Sciatic nerve (tissue), 2 donors: ENCODE measurements at places on chromosomes 11 and 22. TPM values are rescaled to one million over a fixed set of nuclear protein-coding genes. Genes with fewer than 3 reads are reported as not detected.

- no peak for DNase-seq
Observed at GRCh38 chr11:64804346-64805210, 1.6 kb upstream of the MAP4K2 start.

GRCh38 chr22:37126882-37127281, 17.4 kb upstream of the TMPRSS6 start:
- DNase-seq, result no peak

- DNase-seq, result peak; percentile 93
Observed at GRCh38 chr22:38114484-38115398, 4.3 kb upstream of the BAIAP2L2 start.

DNA sequence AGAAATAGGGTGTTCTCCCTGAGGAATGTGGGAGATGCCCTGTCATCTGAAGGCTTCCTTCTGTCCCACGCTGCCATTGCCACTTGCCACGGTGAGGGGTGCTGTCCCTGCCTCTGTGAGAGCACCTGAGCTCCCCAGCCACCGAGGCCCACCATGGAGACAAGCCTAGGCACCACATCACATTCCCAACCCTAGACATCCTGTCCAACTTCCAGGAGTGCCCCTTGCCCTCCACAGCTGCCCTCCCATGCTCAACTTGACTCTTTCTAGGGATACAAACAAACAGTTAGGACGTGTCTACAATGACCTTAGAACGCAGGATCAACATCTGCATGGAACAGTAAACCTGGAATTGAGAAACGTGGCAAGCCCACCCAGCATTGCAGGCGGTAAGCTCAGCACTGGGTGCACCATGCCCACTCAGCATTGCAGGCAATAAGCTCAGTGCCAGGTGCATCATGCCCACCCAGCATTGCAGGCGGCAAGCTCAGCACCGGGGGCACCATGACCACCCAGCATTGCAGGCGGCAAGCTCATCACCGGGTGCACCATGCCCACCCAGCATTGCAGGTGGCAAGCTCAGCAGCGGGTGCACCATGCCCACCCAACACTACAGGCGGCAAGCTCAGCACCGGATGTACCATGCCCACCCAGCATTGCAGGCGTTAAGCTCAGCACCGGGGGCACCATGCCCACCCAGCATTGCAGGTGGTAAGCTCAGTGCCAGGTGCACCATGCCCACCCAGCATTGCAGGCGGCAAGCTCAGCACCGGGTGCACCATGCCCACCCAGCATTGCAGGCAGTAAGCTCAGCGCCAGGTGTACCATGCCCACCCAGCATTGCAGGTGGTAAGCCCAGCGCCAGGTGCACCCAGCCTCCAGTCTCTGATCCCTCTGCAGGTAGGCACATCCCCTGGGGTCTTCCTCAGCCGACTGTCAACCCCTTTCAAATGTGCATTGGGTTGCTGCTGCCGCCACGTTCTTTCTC, 1463.9 kb downstream of the TBC1D22A start:
- DNase-seq, result no peak

- DNase-seq, result no peak
Observed at GRCh38 chr11:88275636-88276035, 61.9 kb downstream of the CTSC start.

DNA sequence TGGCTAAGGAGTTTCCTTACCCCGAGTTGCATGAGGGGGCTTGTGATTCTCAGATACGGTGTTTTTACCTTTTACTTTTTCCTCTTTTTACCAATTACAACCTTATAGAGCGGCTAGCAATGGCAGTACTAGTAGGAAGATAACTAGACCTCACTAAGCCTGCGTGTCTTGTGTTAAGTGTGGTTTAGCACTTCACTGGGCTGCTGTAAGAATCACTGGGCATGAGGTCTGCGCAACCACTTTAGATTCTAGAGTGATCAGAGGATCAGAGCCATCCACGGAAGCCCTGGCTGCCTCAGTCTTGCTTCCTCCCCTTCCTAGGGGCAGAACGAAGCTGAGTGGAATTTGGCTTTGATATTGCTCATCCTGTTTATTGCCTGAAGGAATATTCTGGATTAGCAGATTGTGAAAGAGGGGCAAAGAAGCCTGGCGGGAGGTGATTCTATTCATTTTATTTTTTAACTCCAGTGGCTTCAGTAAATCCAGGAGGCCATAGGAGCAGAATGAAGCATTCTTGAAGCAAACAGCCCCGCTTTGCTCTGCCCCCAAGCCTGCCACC, 88.5 kb downstream of the GRAMD1B start:
- no peak for DNase-seq

The PIH1D2 gene
- total RNA-seq, result 1.8 TPM

The PANX3 gene
- total RNA-seq, result not detected
